Right forelimb (tissue), 1 donor: ENCODE measurements at places on chromosomes 4 and X.

DNA sequence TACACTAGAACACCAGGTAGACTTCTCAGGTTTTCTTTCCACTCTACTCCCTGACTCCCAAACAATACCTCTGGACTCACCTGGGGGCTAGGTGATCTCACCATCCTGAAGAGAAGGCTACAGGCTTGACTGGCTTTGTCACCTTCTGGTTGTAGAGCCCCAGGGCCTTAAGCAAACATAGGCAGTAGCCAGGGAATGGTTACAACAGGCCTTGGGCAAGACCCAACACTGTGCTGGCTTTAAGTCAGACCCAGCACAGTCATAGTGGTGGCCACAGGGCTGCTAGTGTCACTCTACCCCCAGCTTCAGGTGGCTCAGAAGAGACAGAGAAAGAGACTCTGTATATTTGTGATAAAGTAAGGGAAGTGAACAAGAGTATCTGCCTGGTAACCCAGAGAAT lies 118.1 kb upstream of the EMCN start:
- no peak for DNase-seq

GRCh38 chr4:14856934-14857235 lies 145.4 kb upstream of the CPEB2 start:
- DNase-seq = no peak

GRCh38 chrX:155334486-155335336 lies at the start of gene CLIC2:
Gene CLIC2, minus strand, starts transcription at chrX:155334614. Its CDS starts 187 bp downstream, at chrX:155334427.
- peak; percentile 60 for DNase-seq

- no peak for DNase-seq
Measured at GRCh38 chr4:186249785-186250754, 15.9 kb upstream of the F11 start.

DNA sequence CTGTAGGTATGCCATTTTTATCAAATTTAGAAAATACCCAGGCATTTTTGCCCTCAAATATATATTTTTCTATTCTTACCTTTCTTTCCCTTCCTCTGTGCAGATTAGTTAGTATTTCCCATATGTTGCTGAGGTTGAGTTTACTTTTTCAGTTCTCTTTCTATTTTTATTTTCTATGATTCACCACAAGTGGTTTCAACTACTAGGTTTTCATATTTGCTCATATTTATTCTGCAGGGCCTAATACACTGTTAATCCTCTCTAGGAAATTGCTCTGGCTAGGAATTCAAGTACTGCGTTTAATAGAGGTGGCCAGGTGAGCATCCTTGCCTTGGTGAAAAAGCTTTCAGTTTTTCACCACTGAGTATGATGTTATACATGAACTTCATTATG lies 1535.3 kb upstream of the PCDH10 start:
- DNase-seq = no peak

GRCh38 chrX:71603618-71604017 lies 14.7 kb downstream of the CXCR3 start:
- no peak for DNase-seq

GRCh38 chr4:184775854-184776555 lies 42.1 kb upstream of the CENPU start:
- no peak for DNase-seq

- no peak for DNase-seq
Measured at GRCh38 chrX:71304561-71304960, 3.0 kb downstream of the ITGB1BP2 start.

DNA sequence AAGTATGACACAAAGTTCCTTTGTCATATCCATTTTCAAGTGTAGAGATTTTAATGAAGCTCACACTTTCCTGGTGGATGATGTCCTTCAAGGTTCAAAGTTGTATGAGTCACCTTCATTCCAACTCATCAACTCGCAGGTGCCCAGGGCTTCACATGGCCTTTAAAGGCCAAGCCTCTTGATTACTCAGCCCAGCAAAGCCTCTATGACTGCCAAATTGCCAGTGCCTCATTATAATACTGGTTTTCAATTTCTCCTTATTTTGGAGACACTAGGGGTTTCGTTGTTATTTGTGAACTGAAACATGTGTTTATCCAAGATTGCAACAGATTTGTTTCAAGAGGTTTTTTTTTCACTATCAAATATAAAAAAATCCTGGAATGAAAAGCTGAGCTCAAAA lies 45.9 kb upstream of the PPP3CA start:
- DNase-seq = no peak

GRCh38 chrX:24364851-24365538 lies 4.6 kb downstream of the SUPT20HL1 start:
- no peak for DNase-seq

DNA sequence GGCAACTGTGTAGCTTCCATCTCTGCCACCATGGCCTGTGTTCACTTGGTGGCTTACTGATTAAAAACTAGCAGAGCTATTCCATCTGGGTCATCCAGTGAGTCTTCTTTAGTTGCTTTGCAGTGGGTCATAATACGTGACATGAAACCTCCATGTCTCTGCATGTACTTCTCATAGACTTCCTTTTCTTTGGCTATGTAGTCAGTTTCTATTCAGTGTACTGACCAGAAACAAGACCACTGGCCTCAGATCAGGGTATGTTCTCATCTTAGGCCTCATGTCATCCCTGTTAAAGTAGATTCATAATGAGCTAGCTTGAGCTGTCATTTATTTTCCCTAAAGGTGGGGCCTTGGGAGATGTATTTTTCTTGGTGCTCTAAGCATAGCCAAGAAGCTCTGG lies 195.2 kb downstream of the CCNG2 start:
- DNase-seq = no peak
